ENCODE measurements at places on chromosomes 13 and 19.

- DNase-seq: no peak
These were observed 6.9 kb downstream of the ADGRE1 start for GRCh38 chr19:6894313-6894712.

DNA sequence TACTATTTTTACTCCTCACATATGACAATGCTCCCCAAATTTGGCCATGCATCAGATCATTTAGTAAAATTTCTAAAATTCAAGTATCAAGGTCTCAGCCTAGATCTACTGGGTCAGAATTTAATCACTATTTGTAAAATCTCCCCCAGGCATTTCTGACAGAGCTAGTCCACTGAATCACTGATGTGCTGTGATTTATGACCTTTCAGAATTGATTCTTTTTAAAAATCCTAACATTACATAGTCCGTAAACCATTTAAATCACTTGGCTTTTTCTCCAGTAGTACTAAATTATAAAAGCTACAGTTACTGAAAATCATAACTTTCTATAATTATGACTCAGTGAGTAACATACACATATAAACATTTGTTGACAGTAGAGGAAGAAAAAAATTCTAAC is 92.8 kb upstream of the RAP2A start:
- DNase-seq: no peak

- DNase-seq: peak; percentile 76
These were observed 13.3 kb downstream of the PALM3 start for GRCh38 chr19:14048443-14049153.

- DNase-seq: no peak
These were observed at the start of gene C3 for GRCh38 chr19:6720369-6721137. TSS of gene C3 (minus strand) at chr19:6720650. CDS start at chr19:6720589, 61 bp downstream.

DNA sequence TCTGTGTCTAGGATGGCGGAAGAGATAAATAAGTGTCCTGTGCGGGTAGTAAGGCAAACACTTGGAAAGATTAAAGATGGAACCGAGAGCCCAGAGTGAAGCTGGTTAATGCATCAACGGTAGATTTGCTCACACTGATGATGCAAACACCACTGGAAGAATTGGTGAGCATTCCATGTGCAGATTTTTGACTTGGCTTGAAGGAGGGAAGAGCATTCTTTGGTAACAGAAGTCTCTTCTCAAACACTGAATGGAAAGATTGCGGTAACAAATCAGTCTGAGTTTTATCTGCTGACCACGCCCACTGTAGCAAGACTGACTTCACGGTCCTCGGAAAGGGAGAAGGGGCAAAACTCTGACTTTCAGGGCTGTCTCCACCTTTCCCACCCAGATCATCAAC is 112.5 kb downstream of the COL4A1 start:
- DNase-seq: no peak

DNA sequence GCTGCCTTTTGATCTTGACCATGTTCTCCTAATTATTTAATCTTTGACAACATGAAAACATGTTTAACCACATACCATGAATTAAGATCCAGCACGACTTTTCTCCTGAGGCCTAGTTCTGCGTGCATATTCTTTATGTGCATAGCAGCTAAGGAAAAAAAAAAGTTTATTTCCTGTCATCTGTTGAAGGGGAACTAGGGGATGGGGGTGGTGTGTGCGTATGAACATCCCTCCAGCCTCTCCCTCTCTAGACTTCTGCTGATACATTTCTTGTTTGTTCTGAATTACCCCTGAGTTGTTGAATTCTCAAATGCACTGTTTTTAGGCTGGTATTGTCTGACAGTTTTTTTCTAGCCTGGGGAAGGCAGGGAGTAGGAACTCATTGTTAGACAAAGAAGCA is 543.3 kb downstream of the FGF9 start:
- DNase-seq: no peak

- no peak for DNase-seq
These were observed 21.6 kb downstream of the LTBP4 start for GRCh38 chr19:40622773-40623075.

- DNase-seq: no peak
These were observed 807.1 kb downstream of the DIAPH3 start for GRCh38 chr13:59356607-59357006.

DNA sequence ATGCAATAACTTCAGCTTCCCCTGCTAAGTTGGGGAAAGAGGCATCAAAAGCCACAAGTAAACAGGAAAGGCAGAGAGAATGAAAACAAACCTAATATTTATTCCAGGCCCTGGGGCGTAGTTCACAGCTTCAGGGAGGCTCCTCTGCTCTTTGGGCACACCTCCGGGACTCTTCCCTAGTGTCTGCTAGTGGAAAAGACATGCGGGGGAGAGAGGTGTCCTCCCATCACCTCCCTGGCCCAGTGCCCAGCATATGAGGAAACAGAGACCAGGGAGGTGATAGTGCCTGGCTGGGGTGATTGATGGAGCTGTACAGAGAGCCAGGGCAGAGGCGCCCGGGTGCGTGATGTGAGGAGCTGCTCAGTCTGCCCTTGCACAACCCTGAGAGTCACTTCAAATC is 71.0 kb downstream of the RASL11A start:
- DNase-seq: no peak

- no peak for DNase-seq
These were observed 799 bp downstream of the PVR start for GRCh38 chr19:44644402-44645016.
